ENCODE measurements at places on chromosomes 5 and 9.
A peak's percentile ranks its signal among the peaks of the same experiment; 100 is the strongest.

DNA sequence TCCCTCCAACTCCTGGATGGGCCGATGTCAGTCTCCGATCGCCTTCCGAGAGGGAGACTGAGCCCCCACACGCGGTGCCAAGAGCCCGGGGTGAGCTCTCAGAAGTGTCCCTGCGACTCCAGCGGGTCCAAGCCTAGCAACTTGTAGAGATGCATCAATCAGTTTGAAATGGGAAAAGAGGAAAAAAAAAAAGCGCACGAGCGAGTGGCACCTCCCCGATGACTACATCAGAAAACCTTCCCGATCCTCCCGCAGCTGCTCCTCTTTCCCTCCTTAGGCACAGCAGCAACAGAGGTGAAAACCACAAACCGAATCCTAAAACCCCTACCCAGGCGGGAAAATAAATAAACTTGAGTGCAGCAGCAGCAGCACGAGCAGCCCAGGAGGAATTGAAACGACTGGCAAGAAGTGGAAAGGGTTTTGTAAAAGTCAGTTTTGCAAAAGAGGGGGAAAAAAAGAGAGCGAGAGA, 1.0 kb upstream of the EFNA5 start:
- DNase-seq: no peak

GRCh38 chr5:64585646-64586045, 79.8 kb downstream of the RGS7BP start:
- no peak for DNase-seq

GRCh38 chr9:91681461-91682305, 258.1 kb upstream of the NFIL3 start:
- DNase-seq: peak; percentile 34

DNA sequence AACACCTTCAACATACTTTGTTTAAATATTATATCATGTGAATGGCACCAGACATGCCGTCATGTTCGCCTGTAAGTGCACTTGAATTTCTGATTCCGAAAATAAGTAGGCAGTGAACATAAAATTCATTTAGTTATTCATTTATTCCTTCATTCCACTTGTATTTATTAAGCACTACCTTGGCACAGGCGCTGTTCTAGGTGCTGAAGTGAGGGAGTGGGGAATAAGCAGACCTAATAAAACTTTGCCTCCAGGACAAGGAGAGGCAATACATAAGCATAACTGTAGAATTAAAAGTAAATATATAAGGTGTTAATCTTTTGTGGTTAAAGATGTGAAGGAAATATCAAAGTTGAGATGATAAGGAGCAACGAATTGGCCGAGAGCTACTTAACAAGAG, 297.4 kb downstream of the TENT4A start:
- no peak for DNase-seq

DNA sequence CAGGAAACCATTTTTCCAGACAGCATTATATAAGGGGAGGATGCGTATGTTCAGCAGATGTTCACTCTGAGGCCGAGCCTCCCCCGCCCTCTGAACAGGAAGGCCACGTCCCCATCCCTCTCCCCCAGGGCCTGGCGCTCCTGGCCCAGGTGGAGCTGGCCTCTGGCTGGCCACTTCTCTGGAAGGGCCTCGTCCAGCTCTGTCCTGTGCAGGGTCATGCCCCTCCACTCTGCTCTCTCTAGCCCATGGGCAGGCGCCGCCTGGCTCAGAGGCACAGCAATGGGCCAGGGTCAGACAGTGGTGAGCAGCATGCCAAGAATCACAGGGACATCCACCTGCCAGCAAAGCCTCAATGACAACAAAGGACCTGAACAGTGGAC, 34.2 kb downstream of the ADAMTS2 start:
- no peak for DNase-seq

DNA sequence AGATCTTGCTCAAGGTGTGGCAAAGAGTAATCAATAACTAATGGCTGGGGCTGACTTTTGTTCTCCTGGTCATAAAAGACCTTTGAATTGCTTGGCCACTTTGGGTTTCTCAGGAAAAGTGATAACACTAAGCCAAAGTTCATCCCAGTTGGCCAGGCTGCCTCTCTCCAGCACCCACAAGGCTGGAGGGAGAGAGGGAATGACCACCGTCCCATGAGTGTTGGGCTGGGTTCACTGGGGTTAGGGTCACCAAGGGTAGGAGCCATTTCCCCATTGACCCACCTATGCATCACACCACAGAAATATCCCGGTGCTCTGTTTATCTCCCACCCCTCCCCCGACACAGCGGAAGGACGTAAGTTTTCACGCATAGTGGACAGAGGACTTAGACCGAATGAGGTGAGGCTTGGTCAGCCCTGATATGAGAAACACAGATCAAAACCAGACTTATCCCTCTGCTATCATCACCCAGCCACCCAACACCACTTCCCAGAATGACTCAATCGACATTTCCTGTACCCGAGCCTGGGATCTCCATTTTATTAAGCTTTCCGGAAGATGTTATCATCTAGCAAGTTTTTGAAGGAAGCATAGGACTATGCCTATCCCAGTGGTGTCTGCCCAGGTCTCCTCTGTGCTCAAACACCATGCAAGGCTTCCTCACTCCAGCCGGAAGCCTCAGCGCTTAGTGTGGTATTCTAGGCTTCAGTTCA, 27.0 kb upstream of the PPARGC1B start:
- DNase-seq: no peak

DNA sequence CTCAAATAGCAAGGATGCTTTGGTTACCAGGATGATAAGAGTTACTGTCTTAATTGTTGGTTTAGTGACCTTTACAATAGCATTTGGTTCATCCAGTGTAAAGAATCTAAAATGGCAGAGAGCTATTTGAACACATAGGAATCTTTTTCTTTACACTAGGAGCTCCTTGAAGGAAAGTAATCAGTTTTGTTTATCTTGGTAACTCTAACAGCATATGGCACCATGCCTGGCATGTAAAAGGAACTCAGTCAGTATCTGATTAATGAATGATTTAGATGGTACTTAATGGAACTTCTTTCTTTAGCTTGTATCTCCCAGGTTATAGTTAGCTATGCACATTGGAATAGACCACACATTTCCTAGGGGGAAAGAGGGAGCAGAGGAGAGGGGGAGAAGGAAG, 9.9 kb downstream of the PSMD5 start:
- no peak for DNase-seq

GRCh38 chr9:7780261-7780988, 19.2 kb downstream of the DMAC1 start:
- no peak for DNase-seq

DNA sequence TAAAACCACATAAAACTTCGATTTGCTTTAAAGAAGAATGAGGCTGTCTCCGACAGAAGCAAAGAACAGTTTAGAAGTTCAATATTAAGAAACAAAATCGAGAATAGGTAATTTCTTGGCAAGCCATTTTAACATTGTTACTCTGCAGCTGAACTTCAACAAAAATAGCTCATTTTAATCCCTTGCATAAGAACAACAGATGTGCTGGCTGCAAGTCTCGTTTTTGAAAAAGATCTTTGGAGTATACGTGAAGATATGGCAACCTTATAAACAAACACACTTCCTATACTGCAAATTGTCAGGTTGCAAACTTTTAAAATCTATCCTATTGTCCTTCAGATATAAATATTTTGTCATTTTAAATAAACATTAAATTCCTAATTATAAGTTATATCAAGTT, 71.5 kb downstream of the FBN2 start:
- DNase-seq: no peak

DNA sequence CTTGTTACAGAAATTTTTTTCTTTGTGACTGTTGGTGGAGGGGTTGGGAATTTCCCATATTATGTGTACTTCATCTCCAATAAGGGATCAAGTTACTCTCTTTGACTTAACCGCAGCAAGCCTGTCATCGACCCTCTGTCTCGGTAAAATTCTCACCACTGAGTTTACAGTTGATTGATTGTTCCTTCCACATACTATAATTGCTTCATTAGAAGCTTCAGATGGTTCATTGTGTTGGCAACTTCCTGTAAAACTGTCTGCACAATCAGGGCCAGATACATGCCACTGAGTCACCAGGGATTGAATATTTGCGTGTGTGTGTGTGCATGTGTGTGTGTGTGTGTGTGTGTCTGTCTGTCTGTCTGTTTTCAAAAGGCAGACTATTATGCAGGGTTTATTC, 176.6 kb downstream of the ZNF462 start:
- no peak for DNase-seq
